ENCODE measurements at places on chromosomes 3 and 15. TPM values are rescaled to one million over a fixed set of nuclear protein-coding genes. Genes with fewer than 3 reads are reported as not detected.

- no peaks in the 10 kb centered on the region for H3K36me3 ChIP-seq
- H3K27ac ChIP-seq = no peak overlapping the region
- H3K4me1 ChIP-seq = no peaks in the 10 kb centered on the region
- no peaks in the 10 kb centered on the region for H3K27me3 ChIP-seq
- H3K4me3 ChIP-seq = no peak overlapping the region
Measured at GRCh38 chr3:35966629-35967464, 327.5 kb downstream of the ARPP21 start.

- H3K27ac ChIP-seq = no peak within 1 kb of the TSS
- H3K36me3 ChIP-seq = no peaks in the 10 kb centered on the region
- H3K27me3 ChIP-seq = peaks cover 14% of the 10 kb centered on the region
- no peak within 1 kb of the TSS for H3K4me3 ChIP-seq
- DNase-seq = no peak
- H3K4me1 ChIP-seq = no peaks in the 10 kb centered on the region
Measured at GRCh38 chr3:121592856-121593702, at the start of gene FBXO40. TSS of gene FBXO40 (plus strand) at chr3:121593379. CDS start at chr3:121620576, 27,197 bp downstream.

The EPHB1 gene
- total RNA-seq = 0.91 TPM

The BFSP2 gene
- not detected for total RNA-seq

DNA sequence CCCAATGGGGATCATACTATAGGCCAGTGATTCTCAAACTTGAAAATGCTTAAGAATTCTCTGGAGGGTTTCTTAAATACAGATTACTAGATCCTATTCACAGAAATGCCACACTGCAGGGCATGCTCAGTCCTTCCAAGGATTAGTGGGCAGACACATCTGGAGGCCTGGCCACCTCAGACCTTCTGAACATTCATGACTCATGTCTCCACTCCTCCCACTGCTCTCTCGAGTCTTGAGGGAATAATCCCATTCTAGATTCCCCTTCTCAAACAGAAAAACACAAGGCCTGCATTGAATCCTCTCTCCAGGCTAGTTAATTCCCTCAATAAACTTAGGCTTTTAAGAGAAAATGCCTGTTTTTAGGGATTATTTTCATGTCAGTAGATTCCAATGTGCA lies 22.1 kb downstream of the ZNF621 start:
- H3K4me3 ChIP-seq = no peak overlapping the region
- DNase-seq = no peak
- H3K36me3 ChIP-seq = no peaks in the 10 kb centered on the region
- H3K27ac ChIP-seq = no peak overlapping the region

DNA sequence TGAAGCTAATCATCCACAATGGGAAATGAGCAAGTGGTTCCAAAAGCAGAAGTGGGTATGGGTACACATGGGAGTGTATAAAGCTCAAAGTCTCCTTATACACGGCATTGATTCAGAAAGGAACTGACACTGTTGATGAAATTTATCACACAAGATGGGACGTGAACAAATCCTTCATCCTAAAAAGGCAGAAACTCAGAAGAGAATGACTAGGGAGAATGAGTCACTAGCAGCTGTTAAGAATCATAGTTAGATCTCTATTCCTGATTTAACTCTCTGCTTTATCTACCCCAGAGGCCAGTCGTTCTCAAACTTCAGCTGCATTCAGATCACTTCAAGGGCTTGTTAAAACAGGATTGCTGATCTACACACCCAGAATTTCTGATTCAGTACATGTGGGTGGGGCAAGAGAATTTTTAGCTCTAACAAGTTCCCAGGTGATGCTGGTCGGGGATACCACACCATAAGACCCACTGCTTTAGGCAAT lies 97.7 kb upstream of the PHLDB2 start:
- peaks cover under 1% of the 10 kb centered on the region for H3K36me3 ChIP-seq
- no peak overlapping the region for H3K4me3 ChIP-seq
- H3K27ac ChIP-seq = no peak overlapping the region
- no peaks in the 10 kb centered on the region for H3K27me3 ChIP-seq

The DLL4 gene
- total RNA-seq = 0.11 TPM

- H3K36me3 ChIP-seq = no peaks in the 10 kb centered on the region
- H3K4me1 ChIP-seq = peaks cover 2% of the 10 kb centered on the region
- DNase-seq = no peak
- H3K27ac ChIP-seq = no peak overlapping the region
Measured at GRCh38 chr15:51371266-51371665, 29.8 kb downstream of the GLDN start.

The SLC12A1 gene
- total RNA-seq = not detected

DNA sequence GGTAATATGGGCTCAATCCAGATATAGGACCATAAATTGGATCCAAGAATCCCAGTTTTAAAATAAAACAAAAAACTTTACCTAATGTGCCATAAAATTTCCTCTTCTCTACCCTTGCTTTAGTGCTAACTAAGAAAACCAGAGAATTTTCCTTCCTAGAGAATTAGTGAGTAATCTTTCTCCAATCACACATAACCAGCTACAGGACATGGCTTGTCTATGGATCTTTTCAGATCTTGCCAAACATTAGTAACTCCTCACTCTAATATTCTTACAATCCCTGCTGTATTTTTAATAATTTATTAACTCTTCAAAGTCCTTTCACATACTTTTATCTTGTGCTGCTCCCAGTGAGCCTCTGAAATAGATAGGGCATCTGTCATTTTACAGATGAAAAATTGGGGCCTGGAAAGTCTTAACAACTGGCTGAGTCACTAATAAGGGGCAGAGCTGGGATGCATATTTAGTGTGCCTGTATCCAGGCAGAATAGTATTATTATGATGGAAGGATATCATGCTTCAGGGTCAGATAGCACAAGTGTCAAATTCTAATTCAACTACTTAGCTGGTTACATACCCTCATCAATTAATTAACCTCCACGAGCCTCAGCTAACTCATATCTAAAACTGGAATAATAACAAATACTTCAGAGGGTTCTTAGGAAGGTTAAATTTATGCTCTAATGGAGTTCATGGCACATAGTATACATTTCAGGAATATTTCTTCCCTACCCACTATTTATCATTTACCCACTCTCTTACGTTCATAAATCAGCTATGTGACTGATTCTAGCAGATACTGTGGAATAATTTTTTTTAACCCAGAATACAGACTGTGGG lies 5.6 kb downstream of the ZBED2 start:
- peaks cover 42% of the 10 kb centered on the region for H3K4me1 ChIP-seq
- no peaks in the 10 kb centered on the region for H3K27me3 ChIP-seq
- H3K4me3 ChIP-seq = no peak overlapping the region
- H3K27ac ChIP-seq = no peak overlapping the region
- no peak for DNase-seq
- H3K36me3 ChIP-seq = peaks cover 80% of the 10 kb centered on the region

The AMT gene
- 10.3 TPM for total RNA-seq

The KNL1 gene
- 43.8 TPM for total RNA-seq

The HDC gene
- total RNA-seq = not detected

- no peak overlapping the region for H3K27ac ChIP-seq
- no peak overlapping the region for H3K4me3 ChIP-seq
- no peaks in the 10 kb centered on the region for H3K36me3 ChIP-seq
- no peak for DNase-seq
Measured at GRCh38 chr15:96672629-96673028, 342.1 kb downstream of the NR2F2 start.

GRCh38 chr15:35603301-35603700 lies 57.3 kb upstream of the DPH6 start:
- H3K4me3 ChIP-seq = no peak overlapping the region
- H3K4me1 ChIP-seq = no peaks in the 10 kb centered on the region
- no peak overlapping the region for H3K27ac ChIP-seq
- H3K27me3 ChIP-seq = no peaks in the 10 kb centered on the region
- DNase-seq = no peak
- H3K36me3 ChIP-seq = no peaks in the 10 kb centered on the region

- H3K27me3 ChIP-seq = no peaks in the 10 kb centered on the region
- H3K27ac ChIP-seq = peak overlapping the region; percentile 65
- DNase-seq = no peak
- peaks cover 60% of the 10 kb centered on the region for H3K4me1 ChIP-seq
- H3K36me3 ChIP-seq = peaks cover 37% of the 10 kb centered on the region
Measured at GRCh38 chr3:152323834-152324233, 55.1 kb downstream of the MBNL1 start.

DNA sequence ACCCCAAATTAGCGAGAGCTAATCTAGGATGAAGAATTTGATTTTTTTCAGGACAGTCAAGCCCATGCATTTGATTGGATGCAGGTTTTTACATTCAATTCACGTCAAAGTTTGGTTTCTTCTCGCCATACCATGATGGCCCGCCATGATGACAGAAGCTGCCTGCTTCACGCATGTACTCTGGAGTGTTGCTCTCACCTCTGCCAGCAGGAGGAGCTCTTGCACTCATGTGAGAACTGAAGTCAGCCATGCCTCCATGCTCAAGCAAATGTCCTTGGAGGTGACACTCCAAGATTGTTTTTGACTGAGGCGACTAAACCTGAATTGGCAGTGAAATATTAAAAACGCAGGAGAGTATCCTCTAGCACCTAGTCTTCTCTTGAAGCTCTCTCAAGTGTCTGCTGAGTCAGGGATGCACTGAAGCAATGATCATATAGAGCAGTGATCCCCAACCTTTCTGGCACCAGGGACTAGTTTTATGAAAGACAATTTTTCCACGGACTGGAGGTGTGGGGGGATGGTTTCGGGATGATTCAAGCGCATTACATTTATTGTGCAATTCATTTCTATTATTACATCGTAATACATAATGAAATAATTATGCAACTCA lies 120.9 kb downstream of the SAMMSON start:
- no peak overlapping the region for H3K27ac ChIP-seq
- no peaks in the 10 kb centered on the region for H3K36me3 ChIP-seq
- H3K4me3 ChIP-seq = no peak overlapping the region
- peak; percentile 56 for DNase-seq
- peaks cover 6% of the 10 kb centered on the region for H3K27me3 ChIP-seq

All from activated naive CD8-positive, alpha-beta T cell treated with anti-CD3 and anti-CD28 coated beads, Interleukin-2, amount 10 ng/mL, durations not matched to agents 7 days and 5 days (primary cell).